Progenitor cell of endocrine pancreas (in vitro differentiated cells): ENCODE measurements at places on chromosomes 6 and 20. TPM values are rescaled to one million over a fixed set of nuclear protein-coding genes. Genes with fewer than 3 reads are reported as not detected.

GRCh38 chr6:13368731-13369115 lies 40.4 kb upstream of the TBC1D7 start:
- no peak for DNase-seq

GRCh38 chr6:150783813-150784212 lies 81.7 kb upstream of the MTHFD1L start:
- DNase-seq: no peak

The ID1 gene
- total RNA-seq: 322 and 326 TPM in 2 replicates

The ZNF322 gene
- 39.7 and 46.5 TPM in 2 replicates for total RNA-seq

DNA sequence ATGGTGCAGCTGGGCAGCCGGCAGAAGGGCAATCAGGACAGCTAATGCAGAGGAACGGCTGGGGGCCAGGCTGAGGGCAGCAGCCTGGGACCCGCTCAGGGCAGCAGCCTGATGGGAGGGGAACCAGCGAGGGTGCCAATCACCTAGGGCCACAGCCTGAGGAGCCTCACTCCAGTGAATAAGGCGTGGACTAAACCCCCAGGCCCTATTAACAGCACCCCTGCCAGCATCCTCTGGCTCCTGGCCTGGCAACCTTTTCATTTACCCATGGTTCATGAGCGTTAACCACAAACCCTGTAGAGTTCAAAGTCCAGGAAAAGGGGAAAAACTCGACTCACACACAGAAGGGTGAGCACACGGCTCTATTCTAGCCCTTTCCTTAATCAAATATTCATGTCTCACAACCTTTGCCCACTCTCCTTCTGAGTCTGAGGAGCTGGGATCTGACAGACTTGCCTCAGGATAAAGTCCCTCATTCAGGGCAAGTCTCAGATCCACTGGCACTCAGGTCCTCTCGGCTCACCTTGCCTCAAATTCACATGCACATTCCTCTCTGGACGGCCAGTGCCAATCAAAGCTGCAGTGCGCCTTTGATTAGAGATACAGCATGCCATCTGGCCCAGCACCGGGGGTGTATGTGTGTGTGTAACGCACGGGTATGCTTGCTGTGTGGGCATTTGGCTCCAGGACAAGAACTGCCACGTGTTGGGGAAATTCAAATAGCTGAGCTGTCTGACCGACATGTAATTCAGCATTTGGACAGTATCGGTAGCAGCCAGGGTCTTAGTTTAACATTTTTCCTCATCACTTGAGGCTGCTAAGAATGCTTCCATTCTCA lies 86.9 kb upstream of the TRAF3IP2 start:
- DNase-seq: no peak

- no peak for DNase-seq
These were observed 129.4 kb downstream of the TRIM27 start for GRCh38 chr6:28794175-28795002.

GRCh38 chr6:113616701-113617274 lies 240.4 kb upstream of the MARCKS start:
- no peak for DNase-seq

The HLA-B gene
- 28.2 and 43.4 TPM in 2 replicates for total RNA-seq

GRCh38 chr20:60868316-60868891 lies 383.7 kb upstream of the CDH4 start:
- DNase-seq: no peak

- no peak for DNase-seq
These were observed 8.2 kb upstream of the RPS6KA2 start for GRCh38 chr6:166635013-166635970.

- DNase-seq: no peak
These were observed 92.6 kb downstream of the ERMARD start for GRCh38 chr6:169843991-169844390.

GRCh38 chr6:141402489-141402888 lies 730.2 kb upstream of the GJE1 start:
- DNase-seq: no peak

DNA sequence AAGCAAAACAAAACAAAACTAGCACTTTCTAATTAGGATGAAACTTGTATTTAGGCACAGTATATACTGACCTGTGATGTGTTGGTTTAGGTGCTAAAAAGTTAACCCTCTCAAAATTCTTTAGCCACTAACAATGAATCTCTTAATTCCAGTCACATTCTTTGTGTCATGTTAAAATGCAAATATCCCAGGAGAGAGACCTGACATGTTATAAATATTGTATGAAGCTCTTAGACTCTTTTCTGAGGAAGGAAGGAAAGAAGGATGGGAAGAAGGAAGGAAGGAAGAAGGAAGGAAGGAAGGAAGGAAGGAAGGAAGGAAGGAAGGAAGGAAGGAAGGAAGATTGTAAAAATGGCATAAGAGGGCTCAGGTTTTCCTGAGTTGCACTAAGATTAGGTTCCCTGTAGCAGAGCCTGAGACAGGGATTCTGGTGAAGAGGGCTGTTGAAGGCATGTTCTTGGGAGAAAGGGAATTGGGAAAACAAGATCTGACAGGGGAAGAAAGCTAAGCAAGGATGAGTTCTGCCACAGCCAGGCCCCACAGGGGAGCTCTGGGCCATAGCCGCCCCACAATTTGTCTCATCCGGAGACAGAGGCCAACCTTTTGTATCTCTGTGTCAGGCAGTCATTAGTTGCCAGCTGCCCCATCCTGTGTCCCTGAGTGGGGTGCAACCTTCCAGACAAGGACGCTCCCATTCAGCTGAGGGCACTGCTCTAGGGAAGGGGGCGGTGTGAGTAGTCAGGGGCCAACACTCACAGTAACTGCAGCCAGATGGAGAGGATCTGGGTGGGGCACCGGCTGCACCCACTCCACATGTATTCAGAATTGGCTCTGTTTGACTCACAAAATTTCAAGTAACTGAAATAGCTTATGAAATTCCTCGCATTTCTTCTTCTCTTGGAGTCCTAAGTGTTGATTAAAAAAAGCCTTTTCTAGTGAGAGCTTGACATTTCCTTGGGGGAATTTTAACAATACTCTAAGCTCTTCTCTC lies 189.3 kb upstream of the ARG1 start:
- no peak for DNase-seq

- DNase-seq: no peak
These were observed 157.9 kb upstream of the MARCKS start for GRCh38 chr6:113699239-113699638.
